Cortex of kidney (tissue), 1 donor: ENCODE measurements at places on chromosomes 11 and 22.

DNA sequence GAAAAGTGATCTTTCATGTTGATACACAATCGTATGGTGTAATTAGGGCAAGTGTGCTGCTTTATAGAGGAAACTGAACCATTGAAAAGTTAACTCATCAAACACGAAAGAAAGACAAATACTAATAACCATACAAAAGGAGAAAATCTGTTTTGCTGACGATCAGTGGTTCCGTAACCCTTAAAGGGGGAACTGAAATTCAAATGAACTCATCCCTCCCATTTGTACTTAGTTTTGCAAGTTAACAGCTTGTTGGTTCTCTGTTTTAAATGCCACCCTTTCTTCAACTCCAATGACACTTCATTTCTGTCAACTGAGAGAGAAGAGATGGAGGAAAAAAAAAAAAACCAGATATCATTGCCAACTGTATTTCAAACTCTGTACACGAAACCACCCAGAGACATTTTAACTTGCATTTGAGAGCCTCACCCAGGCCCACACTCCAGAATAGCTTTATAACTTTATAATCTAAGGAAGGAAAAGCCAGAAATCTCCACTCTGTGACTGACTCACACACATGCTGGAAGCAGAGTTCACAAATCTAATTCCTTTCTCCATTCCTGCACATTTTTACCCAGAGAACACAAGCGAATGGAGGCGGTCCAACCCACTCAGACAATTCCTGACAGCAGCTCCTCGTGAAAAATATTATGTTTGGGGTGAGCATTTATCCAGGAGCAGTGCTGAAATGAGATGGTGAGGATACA lies 17.4 kb upstream of the CSNK2A3 start:
- DNase-seq = no peak

DNA sequence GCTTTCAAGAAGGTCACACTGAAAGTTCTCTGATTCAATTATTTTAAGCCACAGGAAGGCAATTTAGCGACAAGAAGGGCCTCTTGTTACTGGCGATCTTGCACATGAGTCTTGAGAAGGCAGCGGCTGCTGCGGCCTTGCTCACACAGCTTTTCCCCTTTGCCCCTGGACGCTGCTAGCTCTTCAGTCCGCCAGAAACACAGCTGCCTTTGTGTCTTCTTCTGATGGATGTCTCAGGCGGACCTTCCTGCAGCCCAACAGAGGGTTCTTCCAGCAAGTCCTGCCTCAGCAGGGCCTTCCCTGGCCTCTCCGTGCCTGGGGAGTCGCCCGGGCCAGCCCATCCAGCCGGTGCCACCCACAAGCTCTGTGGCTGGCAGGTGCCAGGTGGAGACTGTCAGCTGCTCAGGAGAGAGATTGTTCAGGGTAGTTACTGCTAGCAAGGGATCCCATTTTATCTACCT lies 59.4 kb downstream of the PKNOX2 start:
- DNase-seq = no peak

DNA sequence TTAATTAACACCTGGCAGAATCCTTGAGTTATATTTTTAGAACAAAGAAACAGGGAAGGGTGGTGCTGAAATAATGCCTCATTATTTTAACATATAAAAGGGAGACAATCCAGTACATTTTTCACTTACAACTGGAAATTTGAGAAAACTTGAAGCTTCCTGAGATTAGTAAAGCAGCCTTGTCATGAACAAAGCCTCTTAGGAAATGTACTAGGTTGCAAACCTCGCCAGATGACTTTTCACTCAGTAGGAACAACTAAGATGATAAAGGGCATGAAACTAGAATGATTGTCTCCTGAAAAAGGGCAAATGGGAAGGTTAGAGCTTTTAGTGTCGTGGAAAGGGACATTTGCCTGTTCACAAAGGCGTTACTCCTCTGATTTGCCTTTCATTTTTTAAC lies 289.6 kb downstream of the ETS1 start:
- DNase-seq = no peak

DNA sequence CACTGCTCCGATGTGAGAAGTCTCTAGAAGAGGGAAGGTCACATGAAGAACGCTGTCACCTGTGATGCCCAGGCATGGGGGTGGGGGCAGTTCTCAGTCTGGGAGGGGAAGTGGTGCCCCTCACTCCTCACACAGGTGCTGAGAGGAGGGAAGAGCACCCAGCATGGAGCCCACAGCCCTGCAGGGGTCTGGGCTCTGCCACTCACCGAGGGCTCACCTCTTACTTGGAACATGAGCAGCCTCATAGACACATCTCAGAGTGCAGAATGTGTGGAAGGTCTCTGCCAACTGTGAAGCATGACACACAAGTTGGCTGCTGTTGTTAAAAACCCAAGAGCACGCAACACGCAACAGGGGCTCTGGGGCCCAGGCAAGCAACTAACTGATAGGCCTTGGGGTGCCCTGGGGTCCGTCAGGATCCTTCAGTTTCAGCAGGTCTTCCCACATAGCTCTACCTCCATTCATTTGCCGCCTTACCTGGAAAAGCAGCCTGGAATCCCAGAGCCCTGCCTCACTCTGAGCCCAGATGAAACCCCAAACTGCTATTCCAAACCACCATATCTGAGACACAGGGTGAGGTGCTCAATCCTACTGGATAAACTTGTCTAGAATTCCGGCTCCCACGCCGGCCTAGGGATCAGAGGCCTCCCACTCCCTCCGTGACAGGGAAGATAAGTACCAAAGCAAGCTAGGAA lies 17.5 kb upstream of the TMPRSS4 start:
- DNase-seq = no peak

DNA sequence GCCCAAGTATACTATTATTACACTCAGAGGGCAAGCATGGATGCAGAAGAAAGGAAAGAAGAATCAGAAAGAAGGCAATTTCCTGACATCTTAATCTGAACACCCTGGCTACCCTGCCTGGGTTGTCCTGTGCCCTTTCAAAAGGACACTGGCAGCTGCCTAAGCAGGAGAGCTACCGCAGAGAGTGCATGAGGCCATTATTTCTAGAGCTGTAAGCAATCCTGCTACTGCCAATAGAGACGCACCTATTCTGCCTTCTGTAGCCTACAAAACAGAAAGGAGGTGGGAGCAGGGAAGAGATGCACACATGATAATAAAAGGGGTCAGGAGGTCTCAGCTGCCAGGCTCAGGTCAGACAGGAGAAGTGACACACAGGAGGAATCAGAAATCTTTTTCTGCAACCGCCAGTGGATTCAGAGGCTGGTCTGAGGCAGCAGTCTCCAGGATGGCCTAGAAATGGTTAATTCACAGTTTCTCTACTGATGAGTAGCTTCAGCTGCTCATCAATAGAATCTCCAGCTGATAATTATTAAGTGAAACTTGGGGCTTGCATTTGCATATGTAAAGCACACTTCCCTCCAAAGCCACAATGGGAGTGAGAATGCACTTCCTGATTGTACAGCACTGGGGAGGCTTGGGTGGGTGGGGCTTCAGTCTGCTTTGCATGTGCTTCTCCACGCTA lies 253.9 kb downstream of the LARGE1 start:
- no peak for DNase-seq

DNA sequence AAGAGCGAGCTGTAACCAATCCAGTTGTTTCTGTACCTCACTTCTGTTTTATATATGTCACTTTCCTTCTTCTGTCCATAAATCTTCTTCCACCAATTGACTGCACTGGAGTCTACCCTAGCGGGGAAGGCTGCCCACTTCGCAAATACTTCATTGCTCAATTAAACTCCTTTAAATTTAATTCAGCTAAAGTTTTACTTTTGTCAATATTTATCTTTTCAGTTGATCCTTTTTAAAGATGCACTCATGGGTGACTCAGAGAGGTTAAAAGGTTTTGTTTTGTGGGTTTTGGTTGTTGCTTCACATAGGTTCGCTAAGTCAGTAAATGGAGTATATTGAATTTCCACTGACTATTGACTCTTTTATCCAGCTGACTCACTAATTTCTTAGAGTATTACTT lies 597.2 kb downstream of the DLG2 start:
- DNase-seq = no peak

GRCh38 chr11:64263021-64263946 lies 12.0 kb downstream of the PLCB3 start:
- no peak for DNase-seq

DNA sequence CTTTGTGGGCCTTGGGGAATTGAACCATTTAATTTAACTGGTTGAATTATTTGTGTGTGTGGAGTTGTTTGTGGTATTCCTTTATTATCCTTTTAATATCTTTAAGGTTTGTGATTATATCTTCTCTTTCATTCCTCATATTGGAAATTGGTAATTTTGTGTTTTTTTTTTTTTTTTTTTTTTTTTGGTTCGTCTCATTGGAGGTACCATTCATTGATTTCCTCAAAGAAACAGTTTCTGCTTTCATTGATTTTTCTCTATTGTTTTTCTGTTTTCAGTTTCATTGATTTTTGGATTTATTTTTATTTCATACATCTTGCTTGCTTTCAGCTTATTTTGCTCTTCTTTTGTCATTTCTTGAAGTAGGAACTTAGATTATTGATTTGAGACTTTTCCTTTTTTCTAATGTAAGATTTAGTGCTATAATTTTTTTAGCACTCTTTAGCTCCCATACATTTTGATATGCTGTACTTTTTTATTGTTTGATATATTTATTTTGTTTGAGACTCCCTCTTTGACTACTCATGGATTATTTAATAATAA lies 31.0 kb upstream of the MAPK1 start:
- DNase-seq = no peak

GRCh38 chr11:127003260-127003981 lies 2.9 kb upstream of the KIRREL3 start:
- DNase-seq = no peak

GRCh38 chr11:15707971-15708370 lies 593.2 kb downstream of the INSC start:
- DNase-seq = no peak

- no peak for DNase-seq
These were observed 3.6 kb downstream of the PATZ1 start for GRCh38 chr22:31342389-31343140.

DNA sequence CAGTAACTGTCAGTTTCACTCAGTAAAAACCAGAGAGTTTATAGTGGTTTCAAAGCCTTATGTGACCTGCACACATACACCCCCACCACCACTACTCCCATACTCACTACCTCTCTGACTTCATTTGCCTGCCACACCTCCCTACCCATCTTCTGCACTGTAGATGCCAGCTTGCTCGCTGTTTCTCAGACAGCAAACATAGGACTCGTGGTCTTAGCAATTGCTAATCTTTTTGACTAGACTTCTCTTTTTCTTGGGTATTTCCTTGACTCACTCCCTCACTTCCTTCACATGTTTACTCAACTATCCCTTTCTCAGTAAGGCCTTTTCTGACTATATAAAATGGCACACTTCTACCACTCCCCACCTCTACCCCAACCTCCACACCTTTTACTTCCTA lies 27.8 kb downstream of the CEP295 start:
- DNase-seq = no peak

- DNase-seq = no peak
These were observed 79.1 kb upstream of the KCNQ1OT1 start for GRCh38 chr11:2778630-2779498.

DNA sequence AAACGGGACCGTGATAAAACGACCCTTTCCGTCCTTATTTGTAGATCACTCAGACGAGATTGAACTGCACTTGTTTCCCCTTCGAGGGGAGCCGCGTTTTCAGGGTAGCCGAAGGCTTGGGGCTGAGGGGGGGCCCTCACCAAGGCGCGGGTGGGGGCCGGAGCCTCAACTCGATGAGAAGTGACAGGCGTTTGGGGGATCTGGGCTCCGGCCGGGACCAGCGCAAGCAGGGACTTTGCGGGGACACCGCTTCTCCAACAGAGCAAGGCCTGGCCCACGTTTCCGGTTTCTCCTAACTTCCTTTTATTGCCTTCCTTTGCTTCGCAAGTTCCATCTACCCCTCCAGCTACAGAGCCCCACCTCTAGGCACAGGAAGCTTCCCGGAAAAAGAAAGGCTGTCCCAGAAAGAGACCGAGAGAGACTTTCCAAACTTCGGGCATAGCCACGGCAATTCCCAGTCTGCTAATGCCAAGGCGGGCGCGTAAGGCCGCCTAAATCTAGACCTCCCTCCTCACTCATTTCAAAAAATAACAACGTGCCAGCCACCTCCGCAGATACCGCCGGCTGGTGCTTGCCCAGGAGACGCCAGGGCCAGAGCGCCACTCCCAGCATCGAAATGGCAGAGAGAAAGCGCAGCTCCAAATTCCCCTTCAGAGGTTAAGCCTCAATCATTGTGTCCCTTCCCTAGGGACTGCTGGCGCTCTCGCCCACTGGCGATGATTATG lies 6.6 kb downstream of the PAX6 start:
- no peak for DNase-seq

DNA sequence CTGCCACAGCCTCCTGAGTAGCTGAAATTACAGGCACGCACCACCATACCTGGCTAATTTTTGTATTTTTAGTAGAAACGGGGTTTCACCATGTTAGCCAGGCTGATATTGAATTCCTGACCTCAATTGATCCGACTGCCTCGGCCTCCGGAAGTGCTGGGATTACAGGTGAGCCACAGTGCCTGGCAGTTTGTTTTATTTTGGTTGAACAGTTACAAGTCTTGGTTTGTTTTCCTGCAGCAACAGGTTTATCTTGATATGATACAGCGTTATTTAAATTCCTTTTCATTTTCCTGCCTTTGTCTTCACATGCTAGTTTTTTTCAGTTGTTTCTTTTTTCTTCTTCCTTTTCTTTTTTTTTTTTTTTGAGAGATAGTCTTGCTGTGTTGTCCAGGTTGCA lies 4.0 kb upstream of the SLC3A2 start:
- no peak for DNase-seq

DNA sequence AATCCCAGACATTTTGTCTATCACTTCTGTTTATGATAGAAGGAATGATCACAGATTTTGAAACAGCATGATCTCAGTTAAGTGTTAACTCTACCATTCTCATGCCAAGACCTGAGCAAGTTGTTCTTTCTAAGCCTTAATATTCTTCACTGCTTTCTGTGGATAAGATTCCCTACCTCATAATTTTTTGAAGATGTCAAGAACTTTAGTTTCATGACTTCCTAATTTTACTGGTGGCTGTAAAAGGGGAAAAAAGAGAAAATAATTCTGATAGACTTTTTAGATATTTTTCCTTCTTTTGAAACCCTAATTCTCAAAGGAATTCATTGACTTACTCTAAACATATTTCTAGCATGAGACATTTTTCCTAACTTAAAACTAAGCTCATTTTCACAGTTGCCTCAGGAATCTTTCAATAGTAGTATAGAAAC lies 520.0 kb upstream of the LUZP2 start:
- no peak for DNase-seq

- no peak for DNase-seq
These were observed 297.7 kb downstream of the CADM1 start for GRCh38 chr11:115206365-115207022.

GRCh38 chr22:36221799-36222751 lies 17.3 kb downstream of the APOL2 start:
- DNase-seq = no peak

DNA sequence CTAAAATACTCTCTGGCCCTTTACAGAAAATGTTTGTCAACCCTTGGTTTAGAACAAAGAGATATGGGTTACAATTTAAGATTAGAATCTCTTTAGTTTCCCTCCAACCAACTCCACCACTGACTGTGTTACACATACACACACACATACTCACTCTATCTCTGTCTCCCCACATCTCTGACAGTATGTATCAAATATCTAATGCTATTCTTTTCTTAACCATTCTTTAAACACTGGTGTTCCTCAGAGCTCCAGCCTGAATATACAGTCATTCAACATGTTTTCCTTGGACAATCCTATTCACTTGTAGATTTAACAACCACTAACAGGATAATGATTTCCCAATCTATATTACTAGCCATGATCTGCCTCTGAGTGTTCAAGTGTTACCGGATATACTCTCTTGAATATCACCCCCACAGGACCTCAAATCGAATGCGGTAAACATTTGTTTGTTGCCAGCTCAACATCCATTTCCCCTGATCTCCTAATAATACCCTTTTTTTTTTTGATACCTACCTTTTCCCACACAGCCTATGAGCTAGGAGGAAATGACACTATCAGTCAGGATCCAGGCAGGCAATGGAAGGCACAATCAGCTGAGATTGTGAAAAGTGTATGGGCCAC lies 6.1 kb downstream of the MPZL3 start:
- DNase-seq = no peak
